ENCODE measurements at places on chromosomes 5 and 9. TPM values are rescaled to one million over a fixed set of nuclear protein-coding genes. Genes with fewer than 3 reads are reported as not detected.

Gene WDR38
- polyA plus RNA-seq = not detected

Gene SPATA31A3
- not detected for polyA plus RNA-seq

Gene TMC1
- polyA plus RNA-seq = 0.16 TPM

Gene BRD9
- 36.2 TPM for polyA plus RNA-seq

Gene PTGES
- polyA plus RNA-seq = 4.9 TPM

Gene IL5
- 0.07 TPM for polyA plus RNA-seq

Gene C9orf78
- polyA plus RNA-seq = 47.5 TPM

Gene HACD4
- 4.8 TPM for polyA plus RNA-seq

Gene OR1J2
- not detected for polyA plus RNA-seq

Gene CA9
- polyA plus RNA-seq = 4.2 TPM

Gene F2RL1
- polyA plus RNA-seq = 76.0 TPM

Gene OCLN
- 85.5 TPM for polyA plus RNA-seq

Gene FRMD3
- polyA plus RNA-seq = 4.4 TPM

Gene MCIDAS
- not detected for polyA plus RNA-seq

Gene CCL27
- polyA plus RNA-seq = 0.18 TPM

Gene TJP2
- 163 TPM for polyA plus RNA-seq

Gene LECT2
- polyA plus RNA-seq = not detected

Gene CCDC187
- 2.0 TPM for polyA plus RNA-seq

Gene DMRT3
- not detected for polyA plus RNA-seq

Gene GABRB2
- 3.7 TPM for polyA plus RNA-seq

Gene SELENOP
- polyA plus RNA-seq = 2,350 TPM

Gene TYRP1
- 0.37 TPM for polyA plus RNA-seq

Gene FOXD4L5
- 0.09 TPM for polyA plus RNA-seq

Gene SHISAL2B
- 0.06 TPM for polyA plus RNA-seq

Gene PRKACG
- 0.04 TPM for polyA plus RNA-seq

Gene PCDHGC4
- 1.7 TPM for polyA plus RNA-seq

Gene ISCA1
- 37.2 TPM for polyA plus RNA-seq

Gene RLN2
- polyA plus RNA-seq = 0.22 TPM

Gene FBP2
- polyA plus RNA-seq = 0.25 TPM

Gene INSYN2B
- 0.34 TPM for polyA plus RNA-seq

Gene CDC20B
- polyA plus RNA-seq = 0.15 TPM

Gene GGTA1
- 8.8 TPM for polyA plus RNA-seq

Gene FRRS1L
- polyA plus RNA-seq = 9.1 TPM

Gene ADAMTS12
- polyA plus RNA-seq = 4.2 TPM

Gene CKMT2
- polyA plus RNA-seq = 2.7 TPM

Gene SLC6A7
- 5.7 TPM for polyA plus RNA-seq

Gene SLC25A48
- polyA plus RNA-seq = 0.54 TPM

Gene RNF180
- 5.6 TPM for polyA plus RNA-seq

Gene OLFML2A
- 11.7 TPM for polyA plus RNA-seq

Gene GOLGA1
- polyA plus RNA-seq = 19.0 TPM

Gene MARCOL
- not detected for polyA plus RNA-seq

Gene SLC6A19
- polyA plus RNA-seq = 295 TPM

Gene PIP5K1B
- polyA plus RNA-seq = 57.9 TPM

Gene FOXD4L6
- polyA plus RNA-seq = 0.06 TPM

Gene ADGRD2
- polyA plus RNA-seq = not detected

Measured in large intestine (tissue), 12 donors.